LHCN-M2 (cell line): ENCODE measurements at places on chromosomes 6 and 20. TPM values are rescaled to one million over a fixed set of nuclear protein-coding genes. Genes with fewer than 3 reads are reported as not detected.

DNA sequence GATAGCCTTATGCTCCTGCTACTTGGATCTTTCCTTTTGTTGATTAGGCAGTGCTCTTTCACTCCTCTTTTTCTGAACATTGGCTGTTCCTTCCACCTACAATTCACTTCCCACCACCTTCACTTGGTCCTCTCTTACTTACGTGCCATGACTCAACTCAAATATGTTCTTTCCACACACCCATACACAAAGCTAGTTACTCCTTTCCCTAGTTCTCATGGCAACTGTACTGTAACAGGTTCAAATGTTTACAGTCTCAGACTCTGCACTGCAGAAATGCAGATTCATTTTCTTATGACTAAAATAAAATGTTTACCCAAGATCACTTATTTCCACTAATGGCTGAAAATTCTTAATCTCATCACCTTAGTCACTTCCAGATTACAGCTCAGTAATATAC lies 174.0 kb upstream of the TSHZ2 start:
- no peak for DNase-seq

- peak; percentile 47 for DNase-seq
These were observed 346.5 kb upstream of the PLCB4 start for GRCh38 chr20:8722277-8722928.

GRCh38 chr20:33313686-33314314 lies 30.8 kb downstream of the BPIFB1 start:
- no peak for DNase-seq

DNA sequence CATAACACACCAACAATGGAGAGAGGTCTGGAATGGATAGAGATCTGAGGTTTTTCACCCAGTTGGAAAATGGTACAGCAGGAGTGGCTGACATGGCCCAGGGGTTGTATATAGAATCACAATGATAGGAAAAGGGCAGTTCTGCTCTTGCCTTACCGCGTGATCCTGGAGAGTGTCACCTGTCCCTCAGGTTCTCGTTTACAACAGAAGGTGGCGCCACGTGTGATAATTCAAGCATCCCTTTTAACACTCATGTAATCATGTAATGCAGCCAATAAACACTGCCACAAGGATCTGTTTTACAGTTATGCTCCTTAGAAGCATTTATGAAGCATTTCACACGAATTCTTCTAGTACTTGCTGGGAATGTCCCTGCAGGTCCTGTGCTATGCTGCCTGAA lies 12.9 kb upstream of the WFDC2 start:
- DNase-seq = peak; percentile 15

DNA sequence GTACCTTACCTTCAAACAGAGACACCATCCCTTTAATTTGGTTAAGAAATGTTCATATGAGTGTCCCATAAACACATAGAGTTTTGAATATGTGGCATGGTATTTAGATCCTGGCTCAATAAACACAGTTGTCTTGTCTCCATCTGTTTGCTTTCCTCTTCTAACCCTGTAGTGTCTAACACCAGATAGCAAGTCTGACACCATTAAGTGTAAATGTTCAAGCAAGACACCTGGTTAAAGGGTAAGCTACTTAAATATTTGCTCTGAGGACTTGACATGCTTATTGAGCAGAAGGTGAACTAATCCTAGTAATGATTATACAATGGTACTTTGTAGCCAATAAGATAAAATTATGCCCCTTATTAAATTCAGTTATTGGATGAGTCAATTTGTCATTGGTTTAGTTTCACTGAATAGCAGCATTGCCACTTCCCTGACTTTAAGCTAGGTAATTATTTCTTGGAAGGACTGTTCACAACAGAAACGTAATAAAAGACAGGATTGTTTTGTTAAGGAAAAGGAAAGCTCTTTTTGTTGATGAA lies 26.9 kb upstream of the GOPC start:
- DNase-seq = no peak

DNA sequence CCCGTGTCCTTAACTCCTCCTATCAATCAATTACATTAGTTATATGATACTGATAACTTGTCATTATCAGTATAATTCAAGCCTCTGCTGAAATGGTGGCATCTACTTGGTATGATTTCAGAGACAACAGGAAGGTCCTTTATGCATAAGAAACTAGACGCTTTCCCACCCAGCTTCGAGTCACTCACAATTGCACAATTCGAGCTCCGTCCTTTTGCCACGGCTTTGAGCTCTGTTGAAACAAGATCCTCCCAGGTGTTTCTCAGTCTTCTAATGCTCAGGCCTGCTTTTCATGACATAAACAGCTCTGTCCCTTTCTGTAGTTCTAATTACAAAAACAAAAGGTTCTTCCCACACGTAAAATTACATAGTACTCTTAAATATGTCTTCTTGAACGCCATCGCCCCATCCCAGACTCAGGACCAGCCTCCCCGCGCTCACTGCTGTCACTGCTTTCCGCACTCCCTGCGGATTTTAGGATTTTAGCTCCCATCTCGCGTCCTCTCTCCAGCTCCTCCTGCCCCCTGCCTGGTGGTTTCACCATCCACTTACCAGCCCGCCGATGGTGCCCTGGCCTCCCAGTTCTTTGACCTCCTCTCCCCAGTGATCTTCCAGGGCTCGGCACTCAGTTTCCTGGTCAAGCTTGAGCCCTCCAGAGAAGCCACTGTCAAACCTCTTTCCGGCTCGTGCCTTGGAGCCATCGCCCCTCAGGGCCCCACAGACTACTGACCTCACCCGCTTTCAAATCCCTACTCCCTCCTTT lies 23.2 kb upstream of the PNPLA1 start:
- no peak for DNase-seq

DNA sequence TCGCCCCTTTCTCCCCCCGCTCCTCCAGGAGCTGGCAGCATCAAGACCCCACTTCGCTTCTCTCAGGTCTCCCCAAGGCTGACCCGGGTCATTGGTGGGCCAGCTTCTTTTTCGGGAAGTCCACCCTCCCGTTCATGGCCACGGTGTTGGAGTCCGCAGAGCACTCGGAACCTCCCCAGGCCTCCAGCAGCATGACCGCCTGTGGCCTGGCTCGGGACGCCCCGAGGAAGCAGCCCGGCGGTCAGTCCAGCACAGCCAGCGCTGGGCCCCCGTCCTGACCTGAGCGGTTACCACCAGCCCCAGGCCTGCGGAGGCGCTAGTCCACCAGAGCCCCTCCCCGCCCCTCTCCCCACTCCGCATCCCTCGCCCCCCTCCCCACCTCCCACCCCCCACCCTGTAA lies 1.0 kb downstream of the PPDPF start:
- no peak for DNase-seq

Gene SMIM28
- not detected in 2 replicates for total RNA-seq

Gene PRDM13
- total RNA-seq = under 0.01 TPM in 1 of 2 replicates, not detected in the other

Gene IL17F
- total RNA-seq = not detected in 2 replicates

Gene RUNX2
- 23.5 and 27.7 TPM in 2 replicates for total RNA-seq

Gene TSPO2
- total RNA-seq = not detected in 2 replicates
